ENCODE measurements at places on chromosomes 4 and X. TPM values are rescaled to one million over a fixed set of nuclear protein-coding genes. Genes with fewer than 3 reads are reported as not detected.

DNA sequence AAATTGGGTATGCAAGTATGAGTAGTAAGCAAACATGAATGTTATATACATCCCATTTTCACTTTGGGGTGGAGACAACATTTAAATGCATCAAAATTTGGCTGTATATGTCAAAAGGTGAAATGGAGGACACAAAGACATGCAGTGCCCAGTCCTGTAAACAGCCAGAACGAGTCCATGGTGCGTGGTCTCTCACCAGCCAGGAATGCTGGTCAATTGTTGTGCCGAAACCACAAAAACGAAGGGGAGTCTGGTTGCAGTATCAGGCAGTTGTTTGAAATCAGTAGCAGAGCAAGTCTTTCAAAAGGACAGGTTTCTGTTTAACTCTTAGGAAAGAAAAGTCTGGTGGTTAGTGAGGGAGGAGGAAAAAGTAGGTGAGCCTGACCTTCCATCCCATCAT, 22.3 kb upstream of the RNF150 start:
- DNase-seq: no peak

DNA sequence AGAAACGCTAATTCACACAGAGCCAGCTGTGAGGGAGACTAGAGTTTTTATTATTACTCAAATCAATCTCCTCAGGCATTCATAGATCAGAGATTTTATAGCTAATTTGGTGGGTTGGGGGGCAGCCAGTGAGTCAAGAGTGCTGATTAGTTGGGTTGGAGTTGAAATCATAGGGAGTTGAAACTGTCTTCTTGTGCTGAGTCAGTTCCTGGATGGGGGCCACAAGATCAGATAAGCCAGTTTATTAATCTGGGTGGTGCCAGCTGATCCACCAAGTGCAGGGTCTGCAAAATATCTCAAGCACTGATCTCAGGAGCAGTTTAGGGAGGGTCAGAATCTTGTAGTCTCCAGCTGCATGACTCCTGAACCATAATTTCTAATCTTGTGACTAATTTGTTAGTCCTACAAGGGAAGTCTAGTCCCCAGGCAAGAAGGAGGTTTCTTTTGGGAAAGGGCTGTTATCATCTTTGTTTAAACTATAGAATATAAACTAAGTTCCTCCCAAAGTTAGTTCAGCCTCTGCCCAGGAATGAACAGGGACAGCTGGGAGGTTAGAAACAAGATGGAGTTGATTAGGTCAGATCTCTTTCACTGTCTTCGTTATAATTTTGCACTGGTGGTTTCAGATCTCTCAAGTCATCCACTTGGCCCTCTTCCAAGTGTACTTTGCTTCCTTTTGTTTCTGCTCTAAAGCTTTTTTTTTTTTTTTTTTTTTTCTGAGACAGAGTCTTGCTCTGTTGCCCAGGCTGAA, 5.4 kb upstream of the NAA11 start:
- peak; percentile 66 for DNase-seq

- no peak for DNase-seq
Observed at GRCh38 chr4:336893-337142, 796 bp upstream of the ZNF141 start.

DNA sequence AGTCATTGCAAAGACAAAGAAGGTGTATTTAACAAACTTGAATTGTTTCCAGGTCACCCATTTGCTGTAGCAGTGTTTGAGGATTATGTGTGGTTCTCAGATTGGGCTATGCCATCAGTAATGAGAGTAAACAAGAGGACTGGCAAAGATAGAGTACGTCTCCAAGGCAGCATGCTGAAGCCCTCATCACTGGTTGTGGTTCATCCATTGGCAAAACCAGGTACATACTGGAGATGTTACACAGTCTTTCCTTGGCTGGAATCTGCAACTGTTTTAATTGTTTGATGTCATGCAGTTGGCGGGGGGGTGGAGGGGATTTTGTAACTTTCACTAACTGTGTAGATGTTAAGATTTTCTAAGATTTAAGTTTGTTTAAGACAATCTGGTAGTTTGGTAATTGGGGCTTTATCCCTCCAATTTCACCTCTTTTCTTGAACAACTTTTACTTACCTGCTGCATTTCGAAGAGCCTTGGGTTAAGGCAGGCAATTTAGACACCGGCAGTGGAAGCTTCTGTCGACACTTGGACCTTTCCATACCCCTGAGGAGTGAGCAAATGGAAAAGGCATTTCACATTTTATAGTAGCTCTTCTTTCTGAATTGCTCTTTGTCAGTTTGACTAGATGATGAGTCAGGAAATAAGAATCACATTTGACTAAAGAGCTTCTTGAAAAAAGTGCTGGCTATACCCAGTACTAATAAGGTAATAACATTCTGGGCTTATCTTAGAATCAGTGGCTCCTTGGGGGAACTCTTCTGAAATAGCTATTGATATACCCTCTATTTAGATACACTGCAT, 67.4 kb downstream of the EGF start:
- no peak for DNase-seq

- DNase-seq: peak; percentile 53
Observed at GRCh38 chrX:93673056-93673868, at the start of gene NAP1L3. TSS of gene NAP1L3 (minus strand) at chrX:93673578. CDS start at chrX:93673304, 274 bp downstream.

DNA sequence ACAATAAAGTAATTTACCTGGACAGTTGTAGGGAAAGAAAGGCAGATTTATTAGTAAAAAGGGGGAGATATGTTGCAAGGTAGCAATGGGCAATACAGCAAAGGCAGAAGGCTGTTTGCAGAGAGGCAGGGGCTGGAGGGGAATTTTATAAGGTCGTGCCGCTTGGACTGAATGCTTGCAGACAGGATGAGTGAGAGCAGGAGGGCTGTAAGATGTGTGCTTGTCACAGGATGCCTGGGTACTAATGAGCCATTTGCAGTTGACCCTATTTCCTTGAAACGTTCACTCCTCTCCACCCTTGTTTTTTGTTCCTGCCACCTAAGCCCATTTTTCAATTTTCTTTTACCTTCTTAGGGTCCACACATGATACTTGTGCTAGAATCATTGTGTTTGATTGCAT, 214.7 kb downstream of the TRAM1L1 start:
- DNase-seq: no peak

- DNase-seq: no peak
Observed at GRCh38 chr4:64539234-64539849, 130.1 kb upstream of the TECRL start.

DNA sequence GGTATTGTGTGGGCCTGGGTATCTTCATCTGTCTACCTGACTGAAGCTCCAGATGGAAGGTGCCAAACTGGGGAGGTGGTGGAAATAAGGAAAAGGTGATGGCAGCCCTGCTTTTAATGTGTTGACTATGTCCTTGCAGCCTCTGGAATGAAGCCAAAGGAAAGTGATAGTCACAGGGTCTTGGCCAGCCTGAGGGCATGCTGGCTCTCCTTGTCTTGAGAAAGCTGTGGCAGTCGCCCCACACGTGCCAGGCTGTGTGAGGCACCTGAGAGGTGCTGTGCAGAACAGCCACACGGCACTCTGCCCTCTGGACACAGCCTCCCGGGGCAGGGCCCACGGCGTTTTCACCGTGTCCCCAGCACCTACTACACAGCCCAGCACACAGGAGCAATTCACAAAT, 77.6 kb downstream of the NAT8L start:
- DNase-seq: no peak

DNA sequence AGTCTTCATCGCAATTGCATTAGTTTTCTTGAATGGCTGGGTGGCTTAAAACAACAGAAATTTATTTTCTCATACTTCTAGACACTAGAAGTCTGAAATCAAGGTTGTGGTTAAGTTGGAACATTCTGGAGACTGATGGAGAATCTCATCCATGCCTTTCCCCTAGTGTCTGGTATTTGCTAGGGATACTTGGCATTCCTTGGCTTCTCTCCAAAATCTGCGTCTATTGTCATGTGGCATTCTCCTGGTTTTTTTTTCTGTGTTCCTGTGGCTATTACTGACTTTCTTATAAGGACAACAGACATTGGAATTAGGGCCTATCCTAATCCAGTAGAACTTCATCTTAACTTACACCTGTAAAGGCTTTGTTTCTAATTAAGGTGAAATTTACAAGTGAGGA, 272.8 kb upstream of the EPHA5 start:
- DNase-seq: no peak

The BMPR1B gene
- 0.36 TPM for total RNA-seq

The PCDH10 gene
- total RNA-seq: 0.32 TPM

The GC gene
- total RNA-seq: not detected

The ZIC3 gene
- not detected for total RNA-seq

The RPA4 gene
- 1.3 TPM for total RNA-seq

The SPANXB1 gene
- total RNA-seq: not detected

The CORIN gene
- total RNA-seq: 0.52 TPM

The GPRASP3 gene
- 1.4 TPM for total RNA-seq

The LAMP2 gene
- 79.0 TPM for total RNA-seq

Data from mucosa of descending colon (tissue), 3 donors.